Activated CD8-positive, alpha-beta memory T cell treated with anti-CD3 and anti-CD28 coated beads for 24 hours (primary cell): ENCODE measurements at places on chromosomes 2 and 18.

DNA sequence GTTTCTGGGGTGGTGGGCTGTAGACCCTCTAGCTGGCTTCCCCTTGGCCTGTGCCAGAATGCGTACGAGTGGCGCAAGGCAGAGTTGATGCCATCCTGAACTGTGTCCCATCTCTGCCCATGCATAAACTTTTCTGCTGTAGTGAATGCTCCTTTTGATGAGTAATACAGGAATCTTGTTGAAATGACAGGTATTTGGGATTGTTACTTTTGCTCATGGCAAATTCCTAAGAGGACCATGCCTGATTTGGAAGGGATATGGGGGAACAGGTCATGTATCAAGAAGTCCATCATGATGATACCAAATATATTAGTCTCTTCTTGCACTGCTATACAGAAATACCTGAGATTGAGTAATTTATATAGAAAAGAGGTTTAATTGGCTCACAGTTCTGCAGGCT is 648.0 kb downstream of the SLC4A3 start:
- no peak for DNase-seq

- no peak for DNase-seq
These were observed 10.8 kb downstream of the GALNT1 start for GRCh38 chr18:35592298-35592697.

DNA sequence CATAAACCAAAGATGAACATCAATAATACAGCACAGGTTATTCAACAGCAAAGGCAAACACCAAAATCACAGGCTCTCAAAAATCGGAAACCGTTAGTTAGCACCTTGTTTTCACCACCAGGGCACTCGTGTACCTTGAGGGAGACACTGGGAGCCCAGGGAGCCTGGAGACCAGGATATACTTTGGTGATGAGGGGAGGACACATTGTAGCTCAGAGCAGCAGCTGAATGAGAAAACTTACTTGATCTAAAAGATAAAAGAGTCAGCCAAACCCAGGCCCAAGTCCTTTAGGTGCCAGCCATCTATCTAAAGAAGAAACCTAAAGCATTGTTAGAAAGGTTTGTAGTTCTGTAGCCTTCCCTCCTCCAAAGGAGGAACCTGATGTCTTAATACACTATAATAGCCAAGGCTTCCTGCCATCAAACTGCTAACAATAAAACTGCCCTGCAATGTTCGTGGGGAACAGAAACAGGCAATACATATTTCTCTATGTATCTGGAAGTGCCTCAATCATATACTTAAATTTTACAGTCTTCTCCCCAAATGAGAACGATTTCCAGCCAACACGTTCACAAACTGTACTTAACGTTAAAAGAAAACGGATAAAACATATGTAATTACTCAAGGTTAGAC is 19.3 kb downstream of the BCL11A start:
- DNase-seq, result no peak

- DNase-seq, result no peak
These were observed 1195.7 kb upstream of the ZEB2 start for GRCh38 chr2:145715601-145716000.

- DNase-seq, result no peak
These were observed 4.3 kb downstream of the SOX11 start for GRCh38 chr2:5696404-5696944.

- DNase-seq, result no peak
These were observed 43.0 kb upstream of the HNMT start for GRCh38 chr2:137921105-137921880.

DNA sequence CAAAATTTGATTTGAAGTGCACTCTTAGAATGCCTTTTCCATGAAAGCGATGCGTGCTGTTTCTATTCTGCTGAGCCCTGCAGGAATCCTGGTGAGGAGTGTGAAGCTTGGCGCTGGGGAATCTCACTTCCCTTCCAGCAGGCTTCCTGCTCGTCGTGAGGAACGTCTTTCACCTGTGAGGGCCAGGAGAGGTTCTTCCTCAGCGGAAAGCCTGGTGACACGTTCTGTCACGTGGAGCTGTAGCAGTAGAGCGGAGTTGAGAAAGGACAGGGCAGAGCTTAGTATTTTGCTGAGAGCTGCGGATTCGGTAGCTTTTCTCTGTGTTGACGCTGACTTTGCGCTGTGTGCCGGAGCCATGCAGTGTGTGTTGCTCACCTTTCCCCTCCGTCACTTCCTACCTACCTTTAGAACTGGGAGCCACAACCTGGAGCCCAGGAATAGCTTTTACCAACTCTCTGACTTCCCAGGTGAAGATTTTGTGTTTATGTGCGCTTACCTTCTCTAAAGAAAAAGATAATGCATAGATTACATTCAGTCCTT is 294.8 kb downstream of the PTGR3 start:
- DNase-seq, result no peak

DNA sequence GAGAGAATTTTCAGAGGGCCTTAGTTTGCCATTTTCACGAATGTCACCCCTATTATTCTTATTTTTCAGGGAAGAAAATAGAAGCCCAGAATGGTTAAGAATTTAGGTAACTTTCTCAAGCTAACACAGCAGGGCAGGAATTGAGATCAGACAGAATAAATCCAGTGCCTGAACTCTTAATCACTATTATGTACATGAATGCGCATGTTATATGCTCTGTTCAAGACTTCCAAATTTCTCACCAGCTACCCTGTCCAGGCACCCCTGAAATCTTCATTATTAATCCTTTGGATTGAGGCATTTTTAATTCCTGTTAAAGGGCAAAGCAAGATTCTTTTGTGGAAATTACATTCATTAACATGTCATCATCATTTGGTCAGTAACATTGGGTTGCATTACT is 218.4 kb downstream of the ACTR3 start:
- no peak for DNase-seq

GRCh38 chr18:36064027-36064808 is 3.1 kb downstream of the RPRD1A start:
- DNase-seq, result no peak

DNA sequence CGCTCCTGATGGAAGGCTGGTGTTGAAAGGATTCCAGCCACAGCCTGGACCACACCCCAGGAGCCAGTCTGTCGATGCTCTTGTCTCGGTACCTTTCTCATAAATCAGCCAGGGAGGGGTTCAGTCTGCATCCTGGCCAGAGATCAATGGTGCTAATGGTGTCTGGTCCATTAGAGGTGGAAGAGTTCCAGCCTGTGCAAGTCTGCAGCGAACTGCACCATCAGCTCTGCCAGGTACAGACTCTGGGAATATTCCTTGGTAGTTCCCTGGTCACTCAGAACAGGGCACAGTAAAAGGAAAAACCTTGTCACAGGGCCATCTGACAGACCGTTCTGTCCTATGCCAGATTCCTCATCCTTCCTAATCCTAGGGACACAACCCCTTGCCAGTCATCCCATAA is 164.3 kb downstream of the MTCL1 start:
- no peak for DNase-seq

DNA sequence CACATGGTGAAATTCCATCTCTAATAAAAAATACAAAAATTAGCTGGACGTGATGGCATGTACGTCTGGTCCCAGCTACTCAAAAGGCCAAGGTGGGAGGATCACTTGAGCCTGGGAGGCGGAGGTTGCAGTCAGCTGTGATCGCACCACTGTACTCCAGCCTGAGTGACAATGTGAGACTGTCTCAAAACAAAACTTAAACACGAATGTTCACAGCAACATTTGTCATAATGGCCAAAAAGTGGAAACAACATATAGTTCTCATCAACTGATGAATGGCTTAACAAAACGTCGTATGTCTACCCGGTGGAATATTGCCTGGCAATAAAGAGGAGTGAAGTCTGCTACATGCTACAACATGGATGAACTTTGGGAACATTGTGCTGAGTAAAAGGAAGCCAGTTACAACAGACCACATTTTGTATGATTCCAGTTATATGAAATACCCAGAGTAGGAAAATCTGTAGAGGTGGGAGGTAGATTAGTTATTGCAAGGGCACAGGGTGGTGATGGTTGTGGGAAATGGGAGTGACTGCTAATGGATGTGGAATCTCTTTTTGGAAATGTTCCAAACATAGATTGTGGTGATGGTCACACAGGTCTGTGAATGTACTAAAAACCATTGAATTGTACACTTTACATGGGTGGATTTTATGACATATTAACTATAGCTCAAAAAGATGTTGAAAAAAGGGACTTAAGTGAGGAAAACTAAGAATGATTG is 478.2 kb downstream of the PTPRM start:
- no peak for DNase-seq

DNA sequence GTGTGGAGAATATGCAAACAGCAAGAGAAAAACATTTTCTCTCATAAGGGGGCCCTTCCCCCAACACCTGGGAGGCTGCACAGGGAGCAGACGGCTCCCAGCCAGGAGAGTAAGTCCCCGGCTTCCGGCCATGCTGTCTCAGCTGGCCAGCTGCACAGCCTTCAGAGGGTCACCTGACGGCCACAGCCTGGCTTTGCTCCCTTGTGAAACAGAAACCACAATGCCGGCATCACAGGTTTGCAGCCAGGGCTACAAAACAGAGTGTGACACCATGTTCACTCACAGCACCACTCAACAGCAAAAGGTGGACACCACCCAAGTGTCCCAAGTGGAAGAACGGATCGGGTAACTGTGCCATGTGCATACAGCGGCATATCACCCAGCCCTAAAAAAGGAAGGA is 86.9 kb upstream of the GPC1 start:
- DNase-seq, result no peak

DNA sequence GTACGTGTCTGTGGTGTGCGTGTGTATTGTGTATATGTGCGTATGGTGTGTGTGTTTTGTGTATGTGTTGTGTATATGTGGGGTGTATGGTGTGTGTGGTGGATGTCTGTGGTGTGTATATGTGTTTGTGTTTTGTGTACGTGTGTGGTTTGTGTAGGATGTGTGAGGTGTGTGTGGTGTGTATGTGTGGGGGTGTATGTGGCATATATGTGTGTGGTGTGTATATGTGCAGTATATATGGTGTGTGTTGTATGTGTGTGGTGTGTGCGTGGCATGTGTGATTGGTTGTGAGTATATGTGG is 101.3 kb downstream of the CLIP4 start:
- no peak for DNase-seq

GRCh38 chr2:204064119-204064518 is 127.6 kb downstream of the ICOS start:
- no peak for DNase-seq

DNA sequence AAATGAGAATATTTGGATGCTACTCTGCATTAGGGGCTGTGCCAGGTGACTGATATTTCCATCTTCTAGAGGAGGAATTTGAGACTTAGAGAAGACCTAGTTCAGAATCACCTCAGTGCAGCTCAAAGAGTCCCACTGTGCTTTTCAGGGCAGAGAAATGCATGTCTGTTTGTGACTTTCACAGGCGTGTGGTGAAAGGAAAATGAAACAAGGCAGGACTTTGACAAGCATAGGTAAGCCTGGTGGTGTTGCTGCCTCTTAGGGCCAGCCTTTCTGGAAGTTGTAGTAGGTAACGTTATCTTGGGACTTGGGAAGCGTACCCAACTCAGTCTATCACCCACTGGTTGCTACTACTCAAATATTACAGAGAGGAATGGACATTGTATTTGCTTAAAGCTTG is 2.6 kb downstream of the GPR39 start:
- no peak for DNase-seq

DNA sequence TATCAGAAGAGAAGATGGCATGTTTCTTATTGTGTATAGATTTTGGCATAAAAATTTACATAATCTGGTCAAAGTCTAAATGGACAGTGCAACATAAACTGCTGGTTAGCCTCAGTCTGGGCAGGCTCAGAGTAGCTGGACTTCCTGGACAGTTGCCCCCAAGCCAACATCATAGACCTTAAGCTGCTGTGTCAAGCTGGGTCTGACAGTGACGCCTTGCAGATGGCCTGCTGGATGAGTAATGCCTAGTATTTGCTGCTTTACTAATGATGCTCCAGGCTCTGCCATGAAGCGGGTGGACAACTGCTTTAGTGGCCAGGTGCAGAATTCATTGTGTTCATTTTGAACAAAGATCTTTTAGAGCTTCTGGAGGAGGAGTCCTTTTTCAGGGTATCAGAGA is 603.7 kb upstream of the ZEB2 start:
- DNase-seq, result no peak

DNA sequence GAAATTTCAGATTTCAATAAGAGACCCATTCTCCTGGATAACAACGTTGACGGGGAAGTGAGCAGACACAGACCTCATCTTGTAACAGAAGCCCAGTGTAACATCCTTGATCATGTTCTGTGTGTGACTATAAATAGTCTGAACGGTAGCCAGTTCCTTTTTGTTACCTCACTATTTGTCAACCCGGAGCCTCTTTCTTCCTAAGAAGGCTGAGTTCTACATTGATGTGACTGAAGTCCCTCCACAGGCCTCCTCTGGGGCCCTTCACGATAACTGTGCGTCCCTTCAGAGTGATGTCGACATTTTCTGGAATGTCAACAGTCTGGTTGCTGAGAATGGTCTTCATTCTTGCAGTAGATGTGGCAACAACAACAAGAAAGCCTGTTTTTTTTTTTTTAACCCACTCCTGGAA is 6.3 kb upstream of the PLEKHM3 start:
- DNase-seq, result no peak

- no peak for DNase-seq
These were observed 359.9 kb upstream of the ZC3H15 start for GRCh38 chr2:186126181-186126580.

GRCh38 chr2:234951664-234952269 is at the start of gene SH3BP4:
Gene SH3BP4, plus strand, starts transcription at chr2:234952017. Its CDS starts 82,986 bp downstream, at chr2:235035003.
- DNase-seq, result no peak

- DNase-seq, result no peak
These were observed 39.1 kb upstream of the DLX1 start for GRCh38 chr2:172046080-172046678.

DNA sequence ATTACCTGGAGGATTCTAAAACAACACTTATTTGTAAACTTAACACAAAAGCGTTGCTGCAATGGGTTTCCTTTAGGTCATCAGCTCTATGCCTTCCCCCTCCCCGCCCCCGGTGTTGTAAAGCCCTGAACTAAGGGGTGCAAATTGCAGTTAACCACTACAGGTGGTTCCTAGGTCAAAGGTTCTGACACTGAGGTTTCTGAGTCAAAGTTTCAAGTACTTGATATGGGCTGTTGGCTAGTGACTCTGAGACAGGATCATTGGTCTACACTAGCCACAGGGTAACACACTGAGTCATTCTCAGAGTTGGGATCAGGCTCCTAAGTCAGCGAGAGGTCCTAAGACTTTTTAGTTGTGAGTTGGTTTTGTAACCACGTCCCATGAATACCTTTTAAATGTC is 15.4 kb downstream of the IL1B start:
- DNase-seq, result peak; percentile 65

DNA sequence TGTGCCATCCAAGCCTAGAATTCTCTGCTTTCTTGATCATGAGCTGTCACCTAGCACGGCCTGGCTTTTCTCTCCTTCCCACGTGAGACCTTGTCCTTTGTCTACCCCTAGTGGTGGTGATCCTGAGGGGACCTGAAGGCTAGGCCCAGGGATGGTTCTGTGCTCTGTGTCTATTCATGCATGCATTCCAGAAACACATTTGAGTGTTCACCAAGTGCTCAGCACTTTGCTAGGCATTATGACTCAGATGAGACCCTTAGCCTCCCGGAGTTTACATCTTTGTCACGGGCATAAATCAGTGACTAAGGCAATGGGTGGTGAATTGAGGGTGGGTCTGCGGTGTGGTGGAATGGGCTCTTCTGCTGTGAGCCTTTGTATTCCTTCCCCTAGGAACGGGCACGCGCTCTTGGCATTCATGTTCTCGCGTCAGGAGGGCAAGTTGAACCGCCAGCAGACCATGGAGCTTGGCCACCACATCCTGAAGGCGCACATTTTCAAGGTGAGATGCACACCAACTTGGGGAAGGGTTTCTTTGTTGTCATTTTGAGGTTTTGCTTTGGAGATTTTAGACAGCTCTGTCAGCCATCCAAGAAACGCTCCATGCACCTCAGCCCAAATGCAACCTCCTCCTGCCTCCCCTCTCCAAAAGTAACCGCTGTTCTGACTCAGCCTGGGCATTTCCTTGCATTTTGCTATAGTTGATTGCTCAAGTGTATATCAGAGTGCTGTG is 100.9 kb downstream of the WDSUB1 start:
- DNase-seq, result no peak

GRCh38 chr2:176960736-176961520 is 251.7 kb upstream of the HNRNPA3 start:
- no peak for DNase-seq
